Right forelimb (tissue), 1 donor: ENCODE measurements at places on chromosomes 3 and 15.
A peak's percentile ranks its signal among the peaks of the same experiment; 100 is the strongest.

DNA sequence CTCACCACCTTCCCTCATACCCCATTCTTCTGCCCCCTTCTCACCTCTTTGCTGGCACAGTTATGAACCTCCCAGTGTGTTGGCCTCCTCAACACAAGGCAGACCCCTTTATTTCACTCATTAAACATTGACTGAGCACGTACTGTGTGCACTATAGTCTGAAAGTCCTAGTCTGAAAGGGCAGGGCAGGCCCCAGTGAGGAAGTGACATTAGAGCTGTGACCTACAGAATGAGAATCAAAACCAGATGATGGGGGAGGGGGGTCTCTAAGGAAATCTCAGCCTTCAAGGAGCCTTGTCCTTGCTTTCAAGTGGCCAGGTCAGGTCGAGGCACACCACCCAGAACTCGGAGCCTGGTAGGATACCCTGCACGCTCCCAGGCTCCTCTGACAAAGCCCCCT, 3.5 kb downstream of the SLC28A1 start:
- DNase-seq, result no peak

DNA sequence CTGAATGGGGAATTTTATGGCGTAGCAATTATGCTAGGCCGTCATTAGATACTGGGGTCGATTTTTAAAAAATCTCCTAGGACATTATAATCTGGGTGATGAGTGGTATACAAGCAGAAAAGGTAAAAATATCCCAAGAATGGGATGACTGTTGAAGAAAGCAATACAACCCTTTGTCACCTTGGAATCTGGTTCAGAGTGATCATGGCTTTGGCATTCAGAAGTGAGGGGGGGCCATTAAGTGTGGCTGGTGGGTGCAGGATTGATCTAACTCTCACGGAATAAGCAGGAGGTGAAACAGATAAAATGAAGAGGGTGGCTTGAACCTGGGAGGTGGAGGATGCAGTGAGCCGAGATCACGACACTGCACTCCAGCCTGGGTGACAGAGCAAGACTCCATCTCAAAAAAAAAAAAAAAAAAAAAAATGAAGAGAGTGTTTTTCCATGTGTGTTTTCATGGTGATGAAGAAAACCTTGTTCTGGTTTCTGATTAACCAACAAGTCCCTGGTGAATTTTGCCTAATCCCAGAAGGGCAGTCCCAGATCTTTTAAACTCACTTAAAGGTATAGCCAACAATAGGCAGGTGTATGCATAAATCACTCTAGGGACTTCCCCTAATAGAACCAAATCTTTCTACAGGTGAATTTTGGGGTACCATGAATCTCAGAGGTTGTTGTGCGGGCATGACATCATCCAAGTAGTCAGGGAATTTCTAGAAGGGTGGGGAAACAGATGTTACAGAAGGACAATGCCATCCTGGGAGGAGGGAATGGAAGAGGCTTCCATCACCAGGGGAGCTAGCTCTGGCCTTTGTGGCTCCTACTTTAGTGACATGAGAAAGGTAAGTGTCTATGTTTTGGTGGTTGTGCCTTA, 3.1 kb upstream of the RAD54L2 start:
- DNase-seq, result no peak

- DNase-seq, result no peak
Observed at GRCh38 chr3:45946307-45946706, 3.0 kb downstream of the CXCR6 start.

- no peak for DNase-seq
Observed at GRCh38 chr3:22861426-22861825, 341.7 kb upstream of the UBE2E2 start.

GRCh38 chr15:32636908-32637567, 4.5 kb upstream of the SCG5 start:
- DNase-seq, result no peak

DNA sequence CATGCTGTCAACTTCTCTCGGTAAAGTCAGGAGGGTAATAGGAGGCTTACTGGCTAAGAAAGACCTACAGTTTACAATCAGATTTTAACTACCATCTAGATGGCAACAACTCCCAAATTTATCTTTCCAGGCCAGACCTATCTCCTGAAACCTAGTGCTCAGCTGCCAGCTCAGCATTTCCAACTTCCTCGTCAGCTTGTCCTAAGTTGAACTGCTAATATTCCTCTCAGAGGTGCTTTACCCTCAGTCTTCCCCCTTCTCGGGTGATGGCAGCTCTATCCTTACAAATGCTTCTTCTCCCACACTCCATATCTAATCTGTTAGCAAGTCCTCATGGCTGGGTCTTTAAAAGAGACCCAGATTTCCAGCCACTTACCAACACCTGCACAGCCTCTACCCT, 36.9 kb upstream of the UBE2E2 start:
- DNase-seq, result no peak

- no peak for DNase-seq
Observed at GRCh38 chr3:77323626-77324025, 283.7 kb downstream of the ROBO2 start.

- DNase-seq, result no peak
Observed at GRCh38 chr15:69217381-69217780, 56.9 kb downstream of the GLCE start.

GRCh38 chr3:130609166-130609979, 92.4 kb downstream of the COL6A6 start:
- peak; percentile 78 for DNase-seq

DNA sequence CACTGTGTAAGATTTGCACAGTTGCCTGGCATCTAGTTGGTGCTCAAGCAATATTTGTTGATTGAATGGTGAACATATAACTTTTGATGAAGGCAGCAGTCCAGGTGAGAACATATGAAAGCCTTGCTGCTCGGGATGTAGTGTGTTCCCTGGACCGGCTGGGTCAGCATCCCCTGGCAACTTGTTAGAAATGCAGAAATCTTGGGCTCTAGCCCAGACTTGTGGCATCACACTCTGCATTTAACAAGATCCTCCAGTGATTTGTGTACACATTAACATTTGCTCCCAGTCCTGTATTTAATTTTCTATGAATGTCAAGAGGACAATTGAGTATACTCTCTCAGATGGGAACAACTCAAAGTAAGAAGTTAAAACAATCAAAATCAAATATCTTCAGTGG, 69.0 kb upstream of the SAMMSON start:
- DNase-seq, result no peak

DNA sequence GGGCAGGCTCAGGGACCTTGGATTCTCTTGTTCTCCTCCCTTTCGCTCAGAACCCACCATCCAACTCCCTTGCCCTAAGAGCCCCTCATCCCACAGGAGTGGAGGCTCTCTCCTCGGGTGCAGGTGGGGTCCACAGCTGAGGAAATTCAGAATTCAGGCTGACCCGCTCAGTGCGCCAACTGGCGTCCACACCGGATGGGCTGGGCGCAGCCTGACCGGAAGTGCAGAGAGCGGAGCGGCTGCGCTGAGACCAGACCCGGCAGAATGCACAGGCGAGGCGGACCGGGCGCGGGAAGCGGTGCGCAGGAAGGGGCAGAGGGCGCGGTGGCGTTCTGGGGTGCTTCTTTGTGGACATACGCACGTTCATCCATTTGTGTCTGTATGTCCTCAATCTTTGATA, 210.4 kb upstream of the NDN start:
- peak; percentile 67 for DNase-seq

- DNase-seq, result no peak
Observed at GRCh38 chr3:126888186-126888760, 94.6 kb upstream of the PLXNA1 start.

GRCh38 chr3:113035387-113035982, 44.7 kb downstream of the GTPBP8 start:
- no peak for DNase-seq

- DNase-seq, result no peak
Observed at GRCh38 chr3:88410259-88410658, 260.5 kb downstream of the C3orf38 start.

DNA sequence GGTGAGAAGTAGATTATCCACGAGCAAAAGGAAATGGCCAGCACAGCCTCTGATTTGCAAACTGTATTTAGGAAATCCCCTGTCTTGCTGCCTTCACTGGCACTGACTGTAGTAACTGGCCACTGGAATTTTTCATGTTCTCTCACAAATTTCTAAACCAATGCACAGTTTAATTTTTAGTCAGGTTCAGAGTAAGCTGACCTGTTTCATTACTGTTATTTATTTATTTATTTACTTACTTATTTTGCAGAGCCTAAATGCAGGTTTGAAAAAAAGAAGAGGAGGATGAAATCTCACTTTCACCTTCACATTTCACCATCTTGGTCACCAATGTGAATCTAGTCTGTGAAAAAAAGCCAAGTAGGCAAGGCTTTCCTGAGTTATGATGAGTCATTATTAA, 291.0 kb downstream of the PLOD2 start:
- DNase-seq, result no peak

GRCh38 chr3:56094170-56094569, 374.1 kb downstream of the ERC2 start:
- no peak for DNase-seq

DNA sequence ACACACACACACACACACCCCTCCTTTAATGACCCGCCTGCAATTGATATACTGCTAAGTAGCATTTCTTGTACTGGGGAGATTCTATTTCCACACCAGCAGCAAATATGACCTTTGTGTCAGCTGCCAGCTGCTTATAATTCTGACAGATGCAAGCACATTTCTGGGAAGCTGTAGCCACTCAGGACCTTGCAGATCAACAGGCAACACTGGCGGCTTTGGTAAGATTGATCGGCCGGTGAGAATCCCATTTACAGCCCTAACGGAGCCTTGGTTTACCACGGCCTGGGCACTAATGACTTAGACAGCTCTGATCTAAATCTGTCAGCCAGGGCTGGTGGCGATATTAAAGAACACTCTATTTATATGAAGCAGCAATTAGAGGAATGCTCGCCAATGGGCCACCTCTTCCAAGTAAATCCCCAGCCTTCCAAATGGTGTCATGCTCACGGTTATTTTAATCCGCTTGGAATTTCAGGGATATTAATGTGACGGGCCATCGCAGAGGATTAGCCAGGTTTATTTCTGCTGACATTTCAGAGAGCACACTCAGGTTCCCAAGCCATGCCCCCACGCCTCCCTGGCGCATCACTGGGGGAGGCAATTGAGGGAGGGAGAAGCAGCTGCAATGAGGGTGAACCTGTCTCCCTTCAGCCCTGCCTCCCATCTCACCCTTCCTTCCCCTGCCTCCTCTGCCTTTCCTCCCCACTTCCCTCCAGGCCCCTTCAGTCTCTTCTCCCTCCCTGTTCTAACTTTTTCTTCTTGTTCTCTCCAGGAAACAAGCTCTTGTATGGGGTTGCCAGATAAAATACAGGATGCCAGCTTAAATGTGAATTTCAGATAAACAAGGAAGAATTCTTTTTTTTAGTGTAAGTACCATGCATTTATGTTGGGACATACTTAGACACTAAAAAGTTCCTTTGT, 287.0 kb downstream of the TLE3 start:
- DNase-seq, result no peak

- no peak for DNase-seq
Observed at GRCh38 chr3:71062037-71062932, 521.2 kb downstream of the FOXP1 start.

DNA sequence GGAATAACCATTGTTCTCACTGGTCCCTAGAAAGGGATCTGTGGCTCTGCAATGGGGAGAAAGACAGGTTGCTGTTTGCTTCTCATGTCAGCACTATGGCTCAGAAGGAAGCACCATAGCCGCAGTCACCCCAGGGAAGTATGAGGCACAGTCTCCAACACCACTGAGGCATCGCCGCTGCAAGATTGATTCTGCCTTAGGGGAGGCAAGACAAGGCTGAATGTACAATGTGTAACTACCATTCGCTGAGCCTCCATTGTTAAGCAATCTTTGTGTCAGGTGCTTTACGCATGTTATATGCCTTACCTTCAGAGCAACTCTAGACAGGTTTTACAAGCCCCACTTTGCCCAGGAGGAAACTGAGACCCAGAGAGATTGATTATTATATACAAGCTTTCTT, 100.7 kb upstream of the KCNMB2 start:
- no peak for DNase-seq

- DNase-seq, result no peak
Observed at GRCh38 chr15:90873488-90873997, 5.2 kb downstream of the FURIN start.

- no peak for DNase-seq
Observed at GRCh38 chr3:191768421-191768820, 307.5 kb downstream of the PYDC2 start.

- DNase-seq, result no peak
Observed at GRCh38 chr3:15205482-15205933, 538 bp upstream of the CAPN7 start.

DNA sequence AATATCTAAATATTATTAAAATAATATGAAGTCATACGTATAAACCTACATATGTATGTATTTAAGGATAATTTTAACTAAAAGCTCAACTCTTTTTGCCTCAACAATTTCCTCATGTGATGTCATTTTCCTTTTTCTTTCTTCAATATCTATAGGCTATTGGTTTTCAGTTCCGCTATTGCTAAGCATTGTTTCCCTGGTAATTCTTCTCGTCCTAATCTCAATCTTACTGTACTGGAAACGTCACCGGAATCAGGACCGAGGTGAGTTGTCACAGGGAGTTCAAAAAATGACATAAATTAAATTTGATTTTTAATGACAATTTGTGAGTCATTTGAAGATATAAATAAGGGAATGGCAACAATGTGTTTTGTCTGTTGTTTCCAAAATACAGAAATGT, 16.6 kb downstream of the CD200 start:
- no peak for DNase-seq

DNA sequence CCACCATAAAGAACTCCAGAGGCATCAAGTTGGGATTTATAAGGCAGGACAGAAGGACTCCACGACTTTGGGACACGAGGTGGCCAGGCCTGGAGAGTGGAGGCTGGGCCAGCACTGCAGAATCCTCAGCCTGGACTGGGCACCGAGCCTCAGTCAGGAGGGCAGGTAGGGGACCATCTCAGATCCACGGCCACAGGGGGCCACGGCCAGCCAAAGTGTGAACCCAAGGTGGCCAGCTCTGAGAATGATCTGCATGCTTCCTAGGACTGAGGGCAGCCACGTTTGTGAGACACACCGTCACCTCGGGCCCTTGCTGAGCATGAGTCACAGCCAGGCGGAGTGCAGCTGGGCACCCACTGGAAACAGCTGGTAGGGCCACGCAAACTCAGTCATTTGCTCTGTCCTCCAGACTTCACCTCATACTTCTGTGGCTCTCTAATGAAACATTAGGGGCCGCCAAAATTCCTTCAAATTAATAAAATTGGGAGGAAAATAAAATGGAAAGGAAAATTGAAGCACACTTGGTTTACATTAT, 65.8 kb downstream of the CTNNB1 start:
- DNase-seq, result no peak

DNA sequence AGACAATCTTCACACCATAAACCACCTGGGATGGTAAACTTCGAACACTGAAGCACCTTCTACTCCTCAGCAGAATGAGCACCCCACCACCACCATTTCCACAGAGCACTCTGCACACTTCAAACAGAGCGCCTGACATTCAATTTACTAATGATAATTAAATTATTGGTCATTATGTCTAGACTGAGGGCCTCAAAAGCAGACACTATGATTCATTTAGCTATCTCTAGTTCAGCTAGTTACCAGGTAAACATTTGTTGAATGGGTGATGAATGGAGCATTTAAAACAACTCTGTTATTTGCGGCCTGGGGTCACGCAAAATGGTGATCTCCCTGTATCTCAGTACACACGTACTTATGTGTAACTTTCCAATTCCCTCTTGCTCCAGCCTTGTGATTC, 40.9 kb downstream of the ACAP2 start:
- no peak for DNase-seq

- DNase-seq, result no peak
Observed at GRCh38 chr3:52896613-52897012, 735 bp downstream of the STIMATE start.

- DNase-seq, result no peak
Observed at GRCh38 chr3:111369958-111370357, 172.0 kb upstream of the CD96 start.

- no peak for DNase-seq
Observed at GRCh38 chr15:50166216-50166615, 15.8 kb upstream of the SLC27A2 start.

GRCh38 chr3:69579306-69580041, 159.8 kb upstream of the MITF start:
- no peak for DNase-seq
